ENCODE measurements at places on chromosomes 1 and 21.

DNA sequence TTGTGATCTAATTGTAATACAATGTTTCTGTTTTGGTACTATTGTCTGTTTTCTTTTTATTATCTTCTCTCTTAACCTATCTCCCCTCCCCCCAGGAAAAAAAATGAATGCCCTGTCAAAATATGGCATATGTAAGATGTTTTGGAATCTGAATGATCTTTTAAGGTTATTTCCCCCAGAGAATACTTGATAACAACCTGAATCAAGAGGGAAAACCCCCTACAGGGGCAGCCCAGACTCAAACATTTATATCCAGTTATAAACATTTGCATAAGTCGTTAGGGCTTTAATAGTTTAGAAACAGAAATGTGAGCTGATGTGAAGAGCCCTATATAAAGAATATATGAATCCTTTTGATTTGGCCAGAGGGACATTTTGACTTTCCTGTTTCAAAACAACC is 169.5 kb downstream of the VAV3 start:
- no peak for DNase-seq

DNA sequence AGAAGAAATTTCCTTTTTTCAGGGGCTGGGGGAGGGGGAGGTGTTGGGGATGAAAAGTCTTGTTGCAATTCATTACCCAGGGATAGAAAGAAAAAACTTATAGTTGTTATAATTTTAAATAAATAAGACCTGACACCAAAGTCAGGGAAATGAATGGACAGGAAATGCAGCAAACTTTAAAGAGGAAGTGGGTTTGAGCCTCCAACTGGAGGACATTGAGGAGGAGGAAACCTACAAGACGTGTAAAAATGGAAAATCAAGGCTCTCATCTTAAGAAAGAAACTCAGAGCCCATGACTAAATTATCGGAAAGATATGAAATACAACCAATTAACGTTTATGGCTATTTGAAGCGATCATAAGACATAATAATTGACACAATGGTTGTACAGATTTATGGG is 54.4 kb downstream of the NIBAN1 start:
- DNase-seq, result no peak

DNA sequence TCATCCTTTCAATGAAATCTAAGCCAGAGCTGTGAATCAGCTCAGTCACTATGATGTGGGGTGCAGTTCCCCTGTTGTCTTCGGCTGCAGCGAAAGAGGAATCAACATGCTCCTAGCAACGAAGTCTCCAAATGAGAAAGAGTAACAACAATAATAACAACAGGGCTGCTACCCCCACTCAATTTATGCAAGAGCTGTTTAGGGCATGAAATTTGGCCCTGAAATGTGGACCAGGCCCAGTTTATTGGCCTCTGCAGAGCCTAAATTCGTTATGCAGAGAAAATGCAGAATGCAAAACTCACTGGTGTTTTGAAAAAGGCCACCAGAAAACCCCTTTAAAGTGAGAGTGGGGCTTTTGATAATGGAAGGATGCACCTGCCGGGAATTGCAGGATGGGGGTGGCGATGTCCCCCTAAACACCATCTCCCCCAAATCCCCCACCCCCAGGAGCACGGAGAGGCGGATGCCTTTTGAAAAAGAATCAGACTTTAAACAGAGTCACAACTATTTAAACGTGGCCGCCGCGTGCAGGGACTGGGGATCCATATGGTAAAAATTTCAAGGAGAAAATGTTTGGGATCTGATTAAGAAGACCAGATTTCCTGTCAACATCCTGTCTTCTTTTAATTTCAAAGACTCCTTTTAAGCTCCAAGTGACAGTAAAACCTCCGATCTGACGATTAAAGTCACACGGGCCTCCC is 1.9 kb downstream of the RUNX3 start:
- no peak for DNase-seq

DNA sequence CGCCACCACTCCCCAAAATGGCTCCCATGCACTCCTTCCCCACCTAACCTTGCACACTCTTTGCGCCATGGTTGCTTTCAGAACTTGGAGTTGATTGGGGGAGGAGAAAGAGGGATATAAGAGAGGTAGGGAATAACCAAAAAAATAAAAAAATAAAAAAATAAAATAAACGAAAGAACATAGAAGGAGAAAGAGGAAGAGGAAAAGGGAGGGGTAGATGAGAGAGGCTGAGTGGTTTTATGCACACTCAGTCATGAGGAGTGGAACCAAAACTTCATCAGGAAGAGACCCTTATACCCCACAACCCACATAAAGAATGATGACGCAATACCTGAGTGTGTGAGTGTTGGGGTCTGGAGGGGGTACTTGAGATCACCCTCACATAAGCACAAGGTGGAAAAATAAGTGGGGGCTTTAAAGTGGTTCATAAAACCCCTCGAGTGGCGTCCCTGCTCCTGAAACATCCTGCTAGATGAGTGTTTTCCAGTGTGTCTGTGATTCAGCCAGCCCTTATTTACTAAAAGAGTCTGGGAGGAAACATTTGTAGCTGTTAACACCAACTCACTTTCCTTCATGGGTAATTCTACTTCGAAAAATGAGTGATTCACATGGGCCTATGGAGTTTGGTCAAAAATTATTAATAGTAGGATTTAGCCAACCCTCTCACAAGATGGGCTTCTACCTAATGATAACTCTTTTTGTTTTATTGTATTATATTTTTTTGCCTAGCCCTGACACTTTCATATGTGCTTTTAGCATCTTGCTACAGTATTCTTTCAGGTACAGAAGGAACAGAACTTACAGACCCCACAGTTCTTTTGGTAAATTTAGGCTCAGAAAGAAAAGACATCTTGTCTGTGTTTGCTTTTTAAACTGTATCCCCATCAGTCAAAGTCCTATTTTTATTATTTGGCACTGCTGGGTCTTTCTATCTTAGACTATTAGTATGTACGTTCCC is 5.2 kb downstream of the SLAMF1 start:
- DNase-seq, result no peak

GRCh38 chr1:171247501-171247900 is 793 bp upstream of the FMO1 start:
- no peak for DNase-seq

DNA sequence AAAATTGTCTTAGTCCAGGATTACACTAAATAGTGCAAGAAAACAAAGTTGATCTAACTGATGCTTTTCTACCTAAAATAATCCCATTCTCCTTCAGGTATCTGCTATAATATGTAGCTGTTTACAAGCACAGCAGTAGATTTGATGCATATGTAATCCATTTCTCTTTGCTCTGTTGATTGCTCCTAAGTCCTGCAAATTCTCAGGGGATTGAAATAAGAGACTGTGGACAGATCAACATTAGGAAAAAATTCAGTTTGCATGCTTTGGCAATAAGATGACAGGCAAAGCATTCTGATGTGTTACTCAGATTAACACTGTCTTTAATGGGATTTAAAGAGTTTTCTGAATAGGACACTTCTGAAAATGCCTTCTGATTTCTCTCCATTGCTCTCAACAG is 34.7 kb downstream of the RNF11 start:
- DNase-seq, result no peak

DNA sequence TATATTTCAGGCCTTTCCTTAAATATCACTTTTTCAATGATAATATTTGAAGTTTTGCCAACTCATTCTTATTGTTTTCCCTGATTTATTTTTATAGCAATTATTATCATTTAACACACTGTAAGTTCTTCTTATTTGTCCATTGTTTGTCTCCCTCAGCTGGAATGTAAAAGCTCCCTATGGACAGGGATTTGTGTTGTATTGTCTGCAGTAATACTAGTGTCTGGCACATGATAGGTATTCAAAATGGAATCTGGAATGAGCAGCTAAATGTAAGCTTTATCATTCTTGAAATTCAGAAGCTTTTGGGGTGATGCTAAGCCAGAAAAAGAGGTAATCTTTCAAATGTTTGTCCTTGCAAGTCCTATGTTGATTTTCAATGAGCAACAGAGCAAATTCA is 112.1 kb downstream of the NEGR1 start:
- no peak for DNase-seq

DNA sequence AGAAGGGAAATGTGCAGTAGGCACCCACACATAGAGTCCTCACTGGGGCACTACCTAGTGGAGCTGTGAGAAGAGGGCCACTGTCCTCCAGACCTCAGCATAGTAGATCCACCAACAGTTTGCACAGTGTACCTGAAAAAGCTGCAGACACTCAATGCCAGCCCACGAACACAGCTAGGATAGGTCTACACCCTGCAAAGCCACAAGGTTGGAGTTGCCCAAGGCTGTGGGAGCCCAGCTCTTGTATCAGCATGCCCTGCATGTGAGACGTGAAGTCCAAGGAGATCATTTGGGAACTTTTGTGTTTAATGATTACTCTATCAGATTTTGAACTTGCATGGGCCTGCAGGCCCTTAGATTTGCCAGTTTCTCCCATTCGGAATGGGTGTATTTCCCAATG is 299.4 kb upstream of the OLFM3 start:
- DNase-seq, result no peak

GRCh38 chr1:33516891-33517567 is 44.6 kb downstream of the ZSCAN20 start:
- DNase-seq, result no peak

DNA sequence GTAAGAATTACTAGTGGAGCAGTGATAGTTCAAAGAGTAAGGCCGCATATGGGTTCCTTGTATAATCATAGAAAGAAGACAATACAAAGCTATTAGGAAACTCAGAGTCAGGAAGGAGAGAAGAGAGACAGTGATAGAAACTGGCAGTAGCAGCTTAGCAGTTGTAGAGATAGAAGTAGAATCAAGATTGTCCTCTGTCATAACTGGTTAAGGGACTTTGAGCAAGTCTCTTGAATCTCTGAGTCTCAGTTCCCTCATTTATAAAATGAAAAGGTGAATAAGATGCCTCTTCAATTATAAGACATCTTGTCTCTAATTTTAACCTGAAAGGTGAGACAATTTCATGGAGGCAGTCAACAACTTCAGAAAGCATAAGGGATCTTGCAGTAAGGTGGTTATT is 6.5 kb upstream of the RALGPS2 start:
- DNase-seq, result no peak

GRCh38 chr1:61132176-61132638 is 49.8 kb downstream of the NFIA start:
- no peak for DNase-seq

DNA sequence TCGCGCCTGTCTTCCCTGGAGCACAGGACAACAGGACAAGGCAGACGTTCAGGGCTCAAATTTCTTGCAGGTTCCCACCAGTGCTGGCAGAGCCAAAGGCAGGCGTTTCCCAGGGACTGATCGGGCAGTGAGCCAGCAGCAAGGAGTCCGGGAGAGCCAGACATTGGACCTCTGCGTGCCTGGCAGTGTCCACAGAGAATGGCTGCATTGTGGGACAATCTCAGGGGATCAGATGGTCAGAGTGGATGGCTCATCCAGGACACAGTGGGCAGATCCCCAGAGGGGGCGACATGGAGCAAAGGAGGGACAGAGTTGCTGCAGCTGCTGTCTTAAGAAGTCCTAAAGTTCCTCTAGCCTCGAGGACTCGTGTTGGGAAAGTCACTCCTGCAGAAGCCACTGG is 4.6 kb downstream of the TMEM63A start:
- DNase-seq, result no peak

- DNase-seq, result no peak
Observed at GRCh38 chr1:67615886-67616285, 69.1 kb upstream of the GADD45A start.

GRCh38 chr1:174812656-174813055 is 187.1 kb upstream of the CACYBP start:
- no peak for DNase-seq

- no peak for DNase-seq
Observed at GRCh38 chr1:241081473-241081872, 275.5 kb downstream of the RGS7 start.

DNA sequence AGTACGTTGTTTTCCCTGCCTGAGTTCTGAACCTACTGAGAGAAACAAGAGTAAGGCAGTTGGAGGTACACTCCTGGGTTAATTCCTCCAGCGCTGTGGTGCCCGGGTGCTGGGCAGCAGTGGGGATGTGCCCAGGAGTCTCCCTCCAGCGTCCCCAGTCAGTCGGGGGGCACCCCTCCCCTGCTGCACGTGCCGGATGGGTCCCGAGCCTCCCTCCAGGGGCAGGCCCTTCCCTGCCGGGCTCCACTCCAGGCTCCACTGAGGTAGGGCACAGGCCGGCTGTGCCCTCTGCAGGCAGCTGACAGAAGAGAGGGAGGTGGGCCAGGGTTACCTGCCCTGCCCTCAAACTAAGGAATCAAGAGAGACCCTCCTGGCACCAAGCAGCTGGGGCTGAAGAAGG is 238.1 kb upstream of the VAMP3 start:
- no peak for DNase-seq

GRCh38 chr1:41435570-41436178 is 48.8 kb downstream of the EDN2 start:
- DNase-seq, result no peak

DNA sequence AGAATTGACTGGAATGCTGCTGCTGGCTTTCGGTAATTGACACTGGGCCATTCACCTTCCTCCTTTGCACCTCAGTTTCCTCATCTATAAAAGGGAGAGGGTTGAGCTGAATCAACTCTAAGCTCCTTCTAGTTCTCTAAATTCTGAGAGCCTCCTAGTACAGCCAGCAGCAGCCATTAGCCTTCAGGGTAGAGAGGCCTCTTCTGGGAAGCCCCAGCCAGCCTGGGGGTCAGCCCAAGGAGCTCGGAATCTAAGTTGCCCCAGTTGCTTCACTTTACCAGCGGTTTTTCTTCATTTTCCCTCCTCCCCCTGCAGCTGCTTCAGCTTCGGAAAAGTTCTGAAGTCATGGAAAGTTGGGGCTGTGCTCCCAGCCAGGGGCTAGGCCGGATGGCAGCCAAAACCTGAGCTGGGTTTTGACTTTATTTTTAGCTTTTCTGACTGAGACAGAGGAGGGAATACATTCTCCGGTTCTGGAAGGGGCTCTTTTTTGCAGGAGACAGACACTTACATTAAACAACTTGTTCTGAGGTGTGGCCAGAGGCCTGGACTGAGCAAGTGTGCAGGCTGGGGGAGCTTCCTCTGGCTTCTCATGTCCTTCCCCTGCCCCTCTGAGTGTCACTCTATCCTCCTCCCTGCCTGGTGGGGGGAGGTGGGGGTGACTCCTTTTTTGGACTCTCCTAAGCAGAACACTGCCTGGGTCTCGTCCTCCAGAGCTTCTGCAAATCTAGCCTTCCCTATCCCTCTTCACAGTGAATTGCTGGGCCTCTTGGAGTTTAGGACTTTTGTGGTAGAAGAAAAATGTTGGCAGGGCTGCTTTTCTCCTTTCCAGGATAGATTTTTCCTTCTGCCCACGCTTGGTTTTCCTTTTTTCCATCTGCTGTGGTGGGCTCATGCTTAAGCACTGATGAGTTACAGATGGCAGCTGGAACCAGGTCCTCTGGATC is 14.4 kb downstream of the LMNA start:
- DNase-seq, result no peak

DNA sequence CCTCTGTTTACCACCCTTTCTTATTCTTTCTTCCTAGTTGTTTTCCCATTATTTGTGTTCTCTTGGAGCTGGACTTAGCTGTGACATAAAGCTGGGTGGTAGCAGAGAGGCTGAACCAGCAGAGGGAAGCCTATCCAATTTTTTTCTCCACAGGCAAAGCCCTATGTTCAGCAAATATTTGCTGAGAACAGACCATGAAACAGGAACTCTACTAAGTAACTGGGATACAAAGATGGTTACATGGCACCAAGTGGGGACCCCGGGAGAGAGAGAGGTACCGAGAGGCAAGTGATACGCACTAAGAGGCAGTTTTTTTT is 6.6 kb downstream of the CFAP141 start:
- no peak for DNase-seq
